ENCODE measurements at places on chromosomes 2 and 18.

GRCh38 chr2:187549193-187549592 is 5.0 kb downstream of the TFPI start:
- H3K27me3 ChIP-seq: peaks cover 7% of the 10 kb centered on the region
- H3K4me3 ChIP-seq: no peak overlapping the region
- DNase-seq: no peak
- no peaks in the 10 kb centered on the region for H3K36me3 ChIP-seq
- no peak overlapping the region for H3K27ac ChIP-seq

GRCh38 chr18:57906852-57907251 is 103.7 kb upstream of the ATP8B1 start:
- DNase-seq: no peak
- H3K27ac ChIP-seq: no peak overlapping the region
- H3K36me3 ChIP-seq: no peaks in the 10 kb centered on the region
- H3K4me3 ChIP-seq: no peak overlapping the region
- no peaks in the 10 kb centered on the region for H3K4me1 ChIP-seq
- peaks cover 12% of the 10 kb centered on the region for H3K27me3 ChIP-seq

DNA sequence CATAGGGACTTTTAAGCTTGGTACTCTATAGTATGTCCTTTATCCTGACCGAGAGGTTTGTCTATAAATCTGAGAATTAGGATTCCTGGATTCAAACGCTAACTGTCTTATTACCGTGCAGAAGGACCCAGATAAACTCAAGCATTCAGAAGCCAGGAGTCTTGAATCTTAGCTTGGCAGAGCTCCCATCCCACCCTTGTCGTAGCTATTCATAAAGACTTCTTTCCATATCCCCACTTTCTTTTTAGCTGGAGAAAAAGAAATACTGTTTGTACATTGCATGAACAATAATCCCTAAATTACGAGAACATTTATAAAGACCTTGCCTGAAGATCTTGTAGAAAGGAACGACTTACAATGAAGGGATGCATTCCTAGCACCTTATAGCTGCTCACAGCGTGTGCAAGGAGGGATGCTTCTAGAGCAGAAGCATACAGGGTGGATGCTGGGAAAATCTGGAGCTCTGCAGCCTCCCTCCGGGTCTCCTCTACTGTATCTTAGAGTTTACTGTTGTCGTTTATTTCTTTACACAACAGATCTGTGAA is 13.6 kb downstream of the EFR3B start:
- H3K4me3 ChIP-seq: no peak overlapping the region
- H3K36me3 ChIP-seq: no peaks in the 10 kb centered on the region
- H3K27me3 ChIP-seq: peaks cover 18% of the 10 kb centered on the region
- H3K4me1 ChIP-seq: no peaks in the 10 kb centered on the region
- H3K27ac ChIP-seq: no peak overlapping the region
- DNase-seq: no peak

DNA sequence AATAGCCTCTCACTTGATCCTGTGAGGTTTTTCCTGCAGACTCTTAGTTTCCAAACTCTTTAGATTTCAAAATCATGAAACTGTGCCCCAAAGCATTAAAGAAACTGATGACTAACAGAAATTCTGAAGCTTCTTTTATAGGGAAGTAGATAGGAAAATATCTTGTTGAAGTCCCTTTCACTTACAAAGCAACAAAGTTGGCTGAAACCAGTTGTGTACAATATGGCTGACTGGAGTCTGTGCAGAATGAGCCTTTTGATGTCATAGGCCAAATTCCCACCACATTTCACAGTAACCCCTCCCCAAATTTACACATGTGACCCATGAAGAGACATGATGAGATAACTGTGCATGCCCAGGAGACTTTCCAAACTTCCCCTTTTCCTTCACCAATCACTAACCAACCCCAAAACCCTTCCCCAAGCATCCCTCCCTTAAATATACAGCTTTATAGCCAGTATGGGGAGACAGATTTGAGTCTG is 61.7 kb upstream of the NCK2 start:
- no peak overlapping the region for H3K4me3 ChIP-seq
- H3K27ac ChIP-seq: no peak overlapping the region
- H3K27me3 ChIP-seq: peaks cover 4% of the 10 kb centered on the region
- no peak for DNase-seq

DNA sequence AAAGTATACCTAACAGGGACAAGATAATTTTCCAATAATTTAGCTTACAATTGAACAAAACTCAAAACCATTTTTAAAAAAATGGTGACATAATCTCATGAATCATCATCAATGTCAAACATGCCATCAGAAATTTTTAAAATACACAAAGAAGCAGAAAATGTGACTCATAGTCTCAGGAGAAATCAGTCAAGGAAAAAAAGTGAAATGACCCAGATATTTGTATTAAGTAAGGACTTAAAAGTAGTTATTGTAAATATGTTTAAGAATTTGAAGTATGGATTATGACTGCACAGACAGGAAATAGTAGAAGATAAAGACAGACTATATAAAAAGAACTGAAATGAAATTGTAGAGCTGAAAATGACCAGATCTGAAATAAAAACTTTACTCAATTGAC is 473.9 kb upstream of the SYT4 start:
- no peak overlapping the region for H3K27ac ChIP-seq
- no peaks in the 10 kb centered on the region for H3K36me3 ChIP-seq
- H3K4me1 ChIP-seq: no peaks in the 10 kb centered on the region
- no peak overlapping the region for H3K4me3 ChIP-seq
- DNase-seq: no peak

GRCh38 chr18:35267161-35267651 is 22.8 kb downstream of the ZSCAN30 start:
- peaks cover 7% of the 10 kb centered on the region for H3K27me3 ChIP-seq
- peaks cover 35% of the 10 kb centered on the region for H3K36me3 ChIP-seq
- peak overlapping the region; percentile 85 for H3K4me3 ChIP-seq
- DNase-seq: peak; percentile 68

DNA sequence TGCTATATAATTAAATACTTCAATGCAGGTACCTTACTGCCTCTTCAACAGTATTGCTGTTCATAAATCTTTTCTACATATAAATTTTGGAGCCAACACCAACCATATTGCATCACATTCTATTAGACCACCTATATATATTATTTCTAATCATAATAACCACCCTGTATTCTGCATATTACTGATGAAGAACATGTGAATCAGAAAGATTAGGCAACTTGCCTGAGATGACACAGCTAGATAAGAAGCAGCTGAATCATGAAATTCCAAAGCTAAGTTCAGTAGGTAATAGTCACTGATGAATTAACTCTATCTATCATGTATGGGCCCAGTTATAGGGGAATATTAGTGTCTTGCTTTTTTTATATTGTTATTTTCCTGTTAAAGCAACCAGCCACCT is 161.8 kb downstream of the AGPS start:
- H3K36me3 ChIP-seq: no peaks in the 10 kb centered on the region
- no peak overlapping the region for H3K4me3 ChIP-seq
- DNase-seq: no peak
- peaks cover 3% of the 10 kb centered on the region for H3K27me3 ChIP-seq
- H3K27ac ChIP-seq: no peak overlapping the region
- H3K4me1 ChIP-seq: peaks cover 8% of the 10 kb centered on the region

- H3K36me3 ChIP-seq: no peaks in the 10 kb centered on the region
- H3K4me3 ChIP-seq: no peak overlapping the region
- H3K27ac ChIP-seq: no peak overlapping the region
- H3K27me3 ChIP-seq: peaks cover 4% of the 10 kb centered on the region
- DNase-seq: no peak
These were observed 8.4 kb downstream of the PTPRM start for GRCh38 chr18:7575465-7576028.

GRCh38 chr2:169983506-169983905 is 156.3 kb downstream of the UBR3 start:
- H3K27ac ChIP-seq: no peak overlapping the region
- no peak for DNase-seq
- H3K4me1 ChIP-seq: no peaks in the 10 kb centered on the region
- H3K4me3 ChIP-seq: no peak overlapping the region

GRCh38 chr2:126616606-126617069 is 39.3 kb upstream of the GYPC start:
- H3K4me1 ChIP-seq: no peaks in the 10 kb centered on the region
- H3K4me3 ChIP-seq: no peak overlapping the region
- no peak overlapping the region for H3K27ac ChIP-seq
- peaks cover 2% of the 10 kb centered on the region for H3K27me3 ChIP-seq
- no peaks in the 10 kb centered on the region for H3K36me3 ChIP-seq

GRCh38 chr18:13271302-13271911 is 52.8 kb downstream of the LDLRAD4 start:
- no peak overlapping the region for H3K27ac ChIP-seq
- peaks cover 80% of the 10 kb centered on the region for H3K4me1 ChIP-seq
- no peak for DNase-seq
- no peak overlapping the region for H3K4me3 ChIP-seq
- H3K36me3 ChIP-seq: peaks cover 9% of the 10 kb centered on the region
- peaks cover 4% of the 10 kb centered on the region for H3K27me3 ChIP-seq

- H3K4me1 ChIP-seq: peaks cover 66% of the 10 kb centered on the region
- H3K27ac ChIP-seq: no peak overlapping the region
- H3K4me3 ChIP-seq: no peak overlapping the region
- H3K36me3 ChIP-seq: peaks cover 5% of the 10 kb centered on the region
These were observed 86.7 kb upstream of the RANBP2 start for GRCh38 chr2:108632332-108633160.

DNA sequence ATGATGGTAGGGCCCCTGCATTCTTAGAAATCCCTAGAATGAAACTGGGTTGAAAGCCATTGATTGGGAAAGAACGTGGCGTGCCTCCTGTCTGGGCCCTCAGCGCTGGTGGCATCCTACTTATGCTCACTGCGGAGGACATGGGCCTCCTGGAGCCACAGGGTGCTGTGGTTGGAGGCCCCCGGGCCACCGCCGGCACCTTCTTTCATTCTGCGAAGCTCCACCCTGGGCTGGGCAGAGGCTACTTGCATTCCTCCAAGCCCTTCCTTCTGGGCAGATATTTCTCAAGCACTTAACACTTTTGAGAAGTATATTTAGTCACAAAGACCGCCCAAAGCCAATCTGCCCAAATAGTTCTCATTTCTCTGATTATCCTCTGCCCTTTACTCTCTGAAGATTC is 311.9 kb downstream of the MYCN start:
- H3K36me3 ChIP-seq: no peaks in the 10 kb centered on the region
- no peak overlapping the region for H3K4me3 ChIP-seq
- no peak for DNase-seq
- H3K4me1 ChIP-seq: peaks cover 6% of the 10 kb centered on the region

- no peaks in the 10 kb centered on the region for H3K27me3 ChIP-seq
- no peak overlapping the region for H3K4me3 ChIP-seq
- no peak for DNase-seq
- H3K4me1 ChIP-seq: peaks cover 13% of the 10 kb centered on the region
These were observed 173.3 kb upstream of the ZFP36L2 start for GRCh38 chr2:43399515-43400264.

DNA sequence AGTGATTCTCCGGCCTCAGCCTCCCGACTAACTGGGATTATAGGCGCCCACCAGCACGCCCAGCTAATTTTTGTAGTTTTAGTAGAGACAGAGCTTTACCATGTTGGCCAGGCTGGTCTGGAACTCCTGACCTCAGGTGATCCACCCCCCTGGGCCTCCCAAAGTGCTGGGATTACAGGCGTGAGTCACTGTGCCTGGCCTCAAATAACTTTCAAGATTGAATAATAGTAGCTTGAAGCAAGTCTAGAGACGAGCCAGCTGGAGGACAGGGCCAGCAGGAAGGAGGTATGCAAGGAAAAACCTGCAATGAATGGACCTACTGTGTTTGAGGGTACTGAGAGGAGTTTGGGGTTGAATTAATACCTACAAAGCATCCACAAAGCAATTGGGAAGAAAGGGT is 87.5 kb downstream of the MSH2 start:
- H3K27me3 ChIP-seq: peaks cover 4% of the 10 kb centered on the region
- DNase-seq: no peak
- H3K4me1 ChIP-seq: peaks cover 11% of the 10 kb centered on the region
- H3K4me3 ChIP-seq: no peak overlapping the region
- peaks cover 9% of the 10 kb centered on the region for H3K36me3 ChIP-seq

DNA sequence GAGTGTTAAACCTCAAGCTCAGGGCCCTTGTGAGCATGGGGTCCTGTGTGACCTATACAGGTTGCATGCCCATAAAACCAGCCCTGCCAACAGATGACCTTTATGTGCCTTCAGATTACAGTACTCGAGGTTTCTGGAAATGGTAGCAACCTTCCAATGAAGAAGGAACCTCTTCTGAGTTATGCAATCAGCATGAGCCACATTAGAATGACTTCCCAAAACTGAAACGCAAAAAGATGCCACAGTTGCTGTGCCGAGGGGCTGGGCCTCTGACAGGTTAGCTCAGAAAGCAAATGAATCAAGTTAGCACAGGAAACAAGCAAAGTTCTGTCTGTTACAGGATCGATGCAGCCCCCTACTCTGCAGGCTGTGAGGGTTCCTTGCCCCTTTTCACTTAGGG is 37.7 kb downstream of the TGFA start:
- DNase-seq: no peak
- H3K27ac ChIP-seq: no peak overlapping the region
- peaks cover 8% of the 10 kb centered on the region for H3K27me3 ChIP-seq

- no peak overlapping the region for H3K27ac ChIP-seq
- H3K4me1 ChIP-seq: peaks cover 4% of the 10 kb centered on the region
- no peaks in the 10 kb centered on the region for H3K36me3 ChIP-seq
- no peak overlapping the region for H3K4me3 ChIP-seq
- H3K27me3 ChIP-seq: peaks cover 29% of the 10 kb centered on the region
These were observed 72.4 kb upstream of the NPAS2 start for GRCh38 chr2:100747551-100747950.

GRCh38 chr2:29202819-29203495 is 87.7 kb downstream of the CLIP4 start:
- H3K27me3 ChIP-seq: no peaks in the 10 kb centered on the region
- H3K4me3 ChIP-seq: no peak overlapping the region
- no peak overlapping the region for H3K27ac ChIP-seq
- no peak for DNase-seq
- H3K36me3 ChIP-seq: no peaks in the 10 kb centered on the region

- no peak overlapping the region for H3K27ac ChIP-seq
- no peaks in the 10 kb centered on the region for H3K4me1 ChIP-seq
- no peak overlapping the region for H3K4me3 ChIP-seq
These were observed 62.7 kb downstream of the ADD2 start for GRCh38 chr2:70705160-70705850.

- H3K4me1 ChIP-seq: no peaks in the 10 kb centered on the region
- DNase-seq: no peak
- H3K4me3 ChIP-seq: no peak overlapping the region
- H3K27ac ChIP-seq: no peak overlapping the region
- H3K36me3 ChIP-seq: no peaks in the 10 kb centered on the region
These were observed 1311.0 kb upstream of the FAM98A start for GRCh38 chr2:34909992-34910705.

- no peaks in the 10 kb centered on the region for H3K36me3 ChIP-seq
- no peak overlapping the region for H3K27ac ChIP-seq
- no peaks in the 10 kb centered on the region for H3K4me1 ChIP-seq
These were observed 113.2 kb upstream of the CHST9 start for GRCh38 chr18:27298214-27298804.

GRCh38 chr2:170216981-170217380 is 39.0 kb downstream of the MYO3B start:
- no peak overlapping the region for H3K27ac ChIP-seq
- no peak for DNase-seq
- H3K36me3 ChIP-seq: no peaks in the 10 kb centered on the region
- peaks cover under 1% of the 10 kb centered on the region for H3K4me1 ChIP-seq

GRCh38 chr2:6445156-6445555 is 420.6 kb downstream of the CMPK2 start:
- H3K4me1 ChIP-seq: no peaks in the 10 kb centered on the region
- H3K4me3 ChIP-seq: no peak overlapping the region
- H3K36me3 ChIP-seq: no peaks in the 10 kb centered on the region
- H3K27ac ChIP-seq: no peak overlapping the region
